Left lung (tissue), 14 donors: ENCODE measurements at places on chromosomes 12 and 14. TPM values are rescaled to one million over a fixed set of nuclear protein-coding genes. Genes with fewer than 3 reads are reported as not detected.

DNA sequence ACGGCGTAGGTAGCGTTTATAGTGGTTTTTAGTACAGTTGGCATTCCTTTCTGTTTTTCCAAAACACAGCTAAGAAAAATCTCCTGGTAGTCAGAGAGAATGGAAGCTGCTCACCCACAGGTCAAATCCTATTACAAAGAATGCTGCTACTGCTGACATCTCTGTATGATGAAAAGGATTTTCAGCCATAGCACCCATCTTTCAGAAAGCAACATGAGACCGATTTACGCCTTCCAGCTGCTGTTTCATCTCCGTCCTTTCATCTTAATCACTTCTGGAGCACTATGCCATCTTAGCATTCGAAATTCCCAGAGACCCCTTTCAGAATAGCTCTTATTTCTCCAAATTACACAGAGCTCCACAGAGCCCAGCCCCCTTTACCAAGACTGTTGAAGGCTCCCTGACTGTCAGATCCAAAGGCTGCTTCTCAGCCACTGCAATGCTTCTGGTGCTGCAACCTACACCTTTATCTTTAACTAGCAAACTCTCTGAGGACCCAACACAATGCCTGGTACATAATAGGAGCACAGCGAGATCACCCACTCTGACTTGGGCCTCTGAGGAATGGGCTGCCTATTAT, 211.8 kb downstream of the NEDD1 start:
- no peaks in the 10 kb centered on the region for H3K36me3 ChIP-seq
- H3K27ac ChIP-seq = no peak overlapping the region
- DNase-seq = no peak
- no peaks in the 10 kb centered on the region for H3K4me1 ChIP-seq

DNA sequence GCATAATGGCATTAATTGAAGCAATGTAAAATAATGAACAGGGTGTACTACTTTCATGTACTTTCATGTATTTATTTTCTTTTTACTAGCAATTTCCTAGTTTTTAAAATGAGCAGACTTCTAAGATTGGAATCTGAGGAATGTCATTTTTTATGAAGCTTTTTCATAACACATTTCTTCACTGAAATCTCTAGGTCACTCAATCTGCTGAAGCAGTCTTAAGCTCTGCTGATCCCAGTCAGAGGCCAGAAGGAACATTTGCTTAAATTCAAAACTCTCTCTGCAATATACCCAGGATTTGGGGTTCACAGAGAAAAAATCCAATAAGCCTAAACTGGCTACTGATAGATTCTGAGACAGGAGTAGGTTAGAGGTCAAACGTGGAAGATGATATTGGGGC, 73.6 kb upstream of the CNTN1 start:
- DNase-seq = no peak
- no peak overlapping the region for H3K27ac ChIP-seq
- H3K4me1 ChIP-seq = no peaks in the 10 kb centered on the region
- no peaks in the 10 kb centered on the region for H3K36me3 ChIP-seq
- no peaks in the 10 kb centered on the region for H3K27me3 ChIP-seq
- no peak overlapping the region for H3K4me3 ChIP-seq

DNA sequence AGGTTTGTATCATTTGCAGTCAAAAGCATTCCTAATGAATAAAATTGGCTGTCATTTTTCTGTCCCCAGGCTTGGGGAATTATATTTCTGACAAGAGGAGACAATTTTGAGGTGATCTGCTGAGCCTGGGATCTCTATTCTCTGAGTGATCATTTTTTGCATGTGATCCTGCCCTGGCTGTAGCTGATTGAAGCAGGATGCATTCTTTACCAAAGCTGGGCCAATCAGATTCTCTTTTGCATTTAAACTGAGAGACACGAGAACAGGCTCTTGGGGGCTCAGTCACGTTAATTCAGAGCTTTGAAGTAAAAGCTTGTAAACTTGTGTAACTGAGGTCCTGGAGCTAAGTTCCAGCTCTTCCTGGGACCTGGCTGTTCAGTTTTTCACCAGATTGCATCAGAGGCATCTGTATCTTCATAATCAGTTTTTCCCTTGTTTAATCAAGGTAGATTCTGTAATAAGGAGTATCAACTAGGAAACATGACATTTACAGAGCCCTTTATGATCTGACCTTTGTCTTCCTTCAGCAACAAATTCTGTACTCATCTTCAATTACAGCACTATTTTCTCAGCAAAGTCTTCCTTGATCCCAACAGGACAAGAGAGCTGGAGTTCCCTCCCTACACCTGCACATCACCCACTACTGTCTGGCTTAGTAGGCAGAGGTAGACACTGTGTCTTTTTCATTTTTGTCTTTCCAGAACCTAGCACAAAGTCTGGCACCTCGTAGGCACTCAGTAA, 35.0 kb upstream of the MANSC4 start:
- no peak overlapping the region for H3K4me3 ChIP-seq
- no peak overlapping the region for H3K27ac ChIP-seq
- H3K27me3 ChIP-seq = no peaks in the 10 kb centered on the region
- H3K36me3 ChIP-seq = no peaks in the 10 kb centered on the region

DNA sequence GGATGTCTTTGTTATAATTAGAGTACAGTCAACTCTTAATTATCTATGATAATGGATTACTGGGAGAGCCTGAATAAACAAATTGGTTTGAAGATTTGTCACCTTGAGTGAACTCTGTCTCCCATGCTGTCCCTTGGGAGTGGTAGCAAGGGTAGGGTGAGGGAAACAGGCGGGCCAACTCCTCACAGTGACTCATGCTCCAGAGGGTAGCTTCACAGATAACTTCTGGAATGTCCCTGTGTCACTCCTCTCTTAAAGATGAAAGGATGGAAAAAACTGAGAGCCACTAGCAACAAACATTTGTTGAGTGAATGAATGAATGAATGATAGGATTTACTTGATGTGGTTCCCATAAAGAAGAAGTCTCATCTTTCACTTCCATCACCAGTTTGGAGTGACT, 53.5 kb downstream of the RASSF9 start:
- DNase-seq = no peak
- H3K27ac ChIP-seq = no peak overlapping the region
- no peak overlapping the region for H3K4me3 ChIP-seq

- peaks cover 14% of the 10 kb centered on the region for H3K36me3 ChIP-seq
- no peaks in the 10 kb centered on the region for H3K4me1 ChIP-seq
- no peaks in the 10 kb centered on the region for H3K27me3 ChIP-seq
- no peak for DNase-seq
Measured at GRCh38 chr14:63717702-63718101, 10.2 kb downstream of the SGPP1 start.

- no peaks in the 10 kb centered on the region for H3K36me3 ChIP-seq
- no peak overlapping the region for H3K4me3 ChIP-seq
- peaks cover 33% of the 10 kb centered on the region for H3K4me1 ChIP-seq
- no peak overlapping the region for H3K27ac ChIP-seq
- DNase-seq = no peak
Measured at GRCh38 chr14:89340200-89341181, 76.5 kb downstream of the FOXN3 start.

Gene SERPINA3
- 24.6 TPM for total RNA-seq

Gene SLC25A47
- total RNA-seq = not detected

Gene PPP1R3E
- 11.3 TPM for total RNA-seq
